Caudate nucleus (tissue), 63 donors: ENCODE measurements at places on chromosomes 6 and 20.

- no peak for DNase-seq
These were observed 53.1 kb upstream of the SNX9 start for GRCh38 chr6:157769776-157770426.

GRCh38 chr6:136728033-136728939, 64.0 kb downstream of the MAP3K5 start:
- no peak for DNase-seq

- DNase-seq, result no peak
These were observed 126.2 kb downstream of the IMPG1 start for GRCh38 chr6:75946146-75946831.

DNA sequence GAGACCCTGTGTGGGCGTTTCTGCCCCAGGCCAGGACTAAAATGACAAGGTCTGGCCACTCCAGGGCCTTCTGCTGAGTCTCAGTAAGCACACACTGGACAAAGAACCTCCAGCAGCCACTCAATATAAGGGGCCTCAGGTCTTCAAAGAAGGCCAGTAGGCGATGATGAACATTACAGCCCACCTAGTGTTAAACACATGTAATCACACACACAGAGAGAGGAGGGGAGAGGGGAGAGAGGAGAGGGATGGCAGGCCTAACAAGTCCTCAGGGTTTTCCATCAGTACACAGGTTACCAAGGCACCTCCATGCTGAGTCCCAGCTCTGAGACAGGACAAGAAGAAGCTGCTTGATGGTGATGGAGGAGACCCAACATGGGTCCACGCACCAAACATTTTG, 325.6 kb downstream of the PTPRT start:
- DNase-seq, result no peak

DNA sequence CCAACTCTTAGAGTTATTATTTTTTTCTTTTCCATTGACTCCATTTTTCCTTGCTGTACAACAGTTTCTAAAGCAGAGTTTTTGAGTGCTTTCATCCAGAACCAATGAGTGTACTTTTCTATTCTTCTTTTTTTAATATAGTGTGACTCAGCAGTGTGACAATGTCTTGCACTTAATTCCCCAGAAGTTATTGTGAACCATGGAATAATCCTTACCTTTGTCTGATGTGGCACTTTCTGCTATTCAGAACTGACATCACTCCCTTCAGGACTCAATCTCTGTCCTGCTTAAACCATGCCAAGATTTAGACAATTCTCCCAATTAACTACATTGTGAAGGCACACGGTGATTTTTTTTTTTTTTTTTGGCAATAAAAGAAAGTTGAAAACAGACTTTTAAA, 41.5 kb downstream of the GRIK2 start:
- DNase-seq, result no peak

- no peak for DNase-seq
These were observed 6.9 kb downstream of the NELFCD start for GRCh38 chr20:58987790-58988564.

DNA sequence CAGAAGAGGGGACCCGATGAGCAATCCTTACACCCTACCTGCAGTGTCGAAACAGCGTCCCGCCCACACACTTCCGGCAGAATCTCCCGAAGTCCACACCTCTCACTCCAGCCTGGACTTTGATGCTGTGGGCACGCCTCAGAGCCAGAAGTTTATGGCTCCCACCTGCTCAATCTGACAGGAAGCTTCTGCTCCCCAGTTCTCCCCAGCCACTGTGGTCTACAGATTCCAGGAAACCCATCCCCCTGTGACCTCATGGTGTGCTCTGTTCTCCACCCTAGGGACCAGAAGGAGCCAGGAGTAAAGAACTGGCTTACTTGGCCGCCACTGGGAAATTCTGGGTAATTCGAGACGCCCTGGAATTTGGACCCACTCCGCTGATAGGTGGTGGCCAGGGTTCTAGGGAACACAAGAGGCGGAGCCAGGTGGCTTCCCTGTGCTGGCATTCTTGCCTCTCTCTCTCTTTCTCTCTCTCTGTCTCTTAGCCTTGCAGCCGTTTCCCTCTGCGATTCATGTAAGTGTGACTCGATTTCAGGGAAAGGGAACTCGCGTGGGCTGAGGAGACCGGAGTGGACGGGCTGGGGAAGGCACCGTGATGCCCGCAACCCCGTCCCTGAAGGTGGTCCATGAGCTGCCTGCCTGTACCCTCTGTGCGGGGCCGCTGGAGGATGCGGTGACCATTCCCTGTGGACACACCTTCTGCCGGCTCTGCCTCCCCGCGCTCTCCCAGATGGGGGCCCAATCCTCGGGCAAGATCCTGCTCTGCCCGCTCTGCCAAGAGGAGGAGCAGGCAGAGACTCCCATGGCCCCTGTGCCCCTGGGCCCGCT, at the start of gene TRIM15:
Gene TRIM15, plus strand, starts transcription at position 457 of the 828 bp plus-strand sequence. Its CDS starts 139 bp downstream, at position 596.
- no peak for DNase-seq
